Activated CD8-positive, alpha-beta memory T cell treated with anti-CD3 and anti-CD28 coated beads for 4 hours (primary cell): ENCODE measurements at places on chromosomes 7 and 10.

GRCh38 chr10:77792155-77792554 is 134.4 kb downstream of the DLG5 start:
- no peak for DNase-seq

DNA sequence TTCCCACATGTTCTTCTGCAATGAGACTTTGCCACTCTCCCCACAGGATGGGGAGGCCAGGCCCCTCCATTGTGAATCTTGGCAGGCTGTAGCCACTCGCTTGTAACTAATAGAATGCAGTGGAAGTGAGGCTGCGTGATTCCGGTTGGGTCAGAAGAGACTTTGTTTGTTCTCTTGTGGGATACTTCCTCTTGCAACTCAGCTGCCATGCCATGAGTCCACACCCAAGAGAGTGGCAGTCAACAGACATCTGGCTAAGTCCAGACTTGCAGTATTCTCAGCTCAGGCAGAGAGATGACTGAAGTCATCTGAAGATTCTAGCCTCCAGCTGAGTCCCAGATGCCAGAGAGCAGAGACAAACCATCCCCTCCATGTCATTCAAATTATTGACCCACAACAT is 153.4 kb upstream of the GDF10 start:
- no peak for DNase-seq

DNA sequence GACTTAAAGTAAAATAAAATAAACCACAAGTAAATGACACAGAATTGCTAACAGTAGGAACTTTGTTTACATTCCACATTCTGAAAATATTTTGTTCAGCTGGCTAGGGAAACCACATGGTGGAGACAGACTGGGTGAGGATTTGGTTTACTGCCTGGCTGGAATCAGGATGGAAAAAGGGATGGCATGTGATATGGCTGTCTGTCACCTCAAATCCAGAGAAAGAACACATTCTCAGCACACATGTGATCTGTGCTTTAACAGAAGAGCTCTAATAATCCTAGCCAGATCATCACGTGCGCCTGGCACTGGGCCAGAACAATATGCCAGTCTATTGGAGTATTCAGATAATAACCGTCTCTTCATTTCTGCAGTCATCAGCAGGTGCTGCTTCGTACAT is 90.9 kb upstream of the PIP4K2A start:
- no peak for DNase-seq

DNA sequence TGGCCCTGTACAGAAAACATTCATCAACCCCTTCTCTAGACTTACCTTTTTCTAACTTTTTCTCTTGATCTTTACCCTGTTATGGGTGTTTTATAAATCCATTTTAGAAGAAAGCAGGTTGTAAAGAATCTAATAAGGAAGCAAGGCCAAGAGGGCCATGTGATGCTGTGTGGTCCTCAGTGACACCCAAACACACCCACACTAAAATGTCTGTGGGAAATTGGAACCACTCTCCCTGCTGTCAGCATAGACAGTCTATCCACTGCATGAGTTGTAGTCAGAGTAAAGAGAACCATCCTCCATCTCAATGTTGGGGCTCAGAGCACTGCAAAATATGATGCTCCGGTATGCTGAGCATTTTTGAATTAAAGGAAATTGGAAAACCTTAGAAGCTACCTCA is 235.5 kb downstream of the SKIDA1 start:
- no peak for DNase-seq

DNA sequence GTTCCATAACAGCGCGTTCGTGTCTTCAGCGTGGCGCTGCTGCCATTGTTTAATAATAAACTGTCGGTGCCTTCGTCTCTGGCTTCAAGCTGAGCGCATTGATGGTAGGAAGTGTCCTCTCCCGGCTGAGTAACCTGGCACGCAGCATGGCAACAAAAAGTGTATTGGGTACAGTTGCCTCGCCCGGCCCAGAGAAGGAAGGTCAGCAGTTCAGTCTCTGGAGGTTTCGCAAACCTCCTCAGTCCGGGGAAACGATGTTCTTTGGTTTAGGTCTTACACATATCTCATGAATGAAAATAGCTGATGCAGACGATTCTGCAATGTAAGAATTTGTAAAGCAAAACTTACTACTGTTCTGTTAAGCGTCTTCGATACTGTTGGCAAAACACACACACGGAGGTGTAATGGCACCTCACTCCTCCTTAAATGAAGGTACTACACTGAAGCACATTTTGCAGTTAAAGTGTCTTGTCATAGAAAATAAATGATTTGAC is 739 bp upstream of the CCDC186 start:
- DNase-seq: no peak

- DNase-seq: no peak
Observed at GRCh38 chr10:60172363-60172990, 217.2 kb downstream of the ANK3 start.

GRCh38 chr7:66140924-66141323 is 26.3 kb downstream of the CRCP start:
- DNase-seq: no peak

DNA sequence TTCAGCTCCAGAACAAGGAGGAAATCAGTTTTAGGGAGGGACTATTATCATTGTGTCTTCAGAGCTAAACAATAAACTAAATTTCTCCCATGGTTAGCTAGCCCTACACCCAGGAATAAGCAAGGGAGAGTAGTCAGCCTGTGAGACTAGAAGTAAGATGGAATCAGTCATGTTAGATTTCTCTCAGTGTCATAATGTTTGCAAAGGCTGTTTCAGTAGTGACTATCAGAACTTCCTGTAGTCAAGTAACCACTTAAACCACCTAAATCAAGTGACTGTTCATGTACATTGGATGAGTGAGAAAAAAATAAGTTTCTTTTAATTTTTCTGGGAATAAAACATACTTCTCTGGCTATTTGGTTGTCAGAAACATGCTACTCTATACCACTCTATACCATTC is 121.6 kb downstream of the KCND2 start:
- DNase-seq: no peak

GRCh38 chr7:140122965-140123364 is 53.8 kb downstream of the KDM7A start:
- DNase-seq: no peak

- no peak for DNase-seq
Observed at GRCh38 chr10:7435674-7436073, 24.8 kb upstream of the SFMBT2 start.

DNA sequence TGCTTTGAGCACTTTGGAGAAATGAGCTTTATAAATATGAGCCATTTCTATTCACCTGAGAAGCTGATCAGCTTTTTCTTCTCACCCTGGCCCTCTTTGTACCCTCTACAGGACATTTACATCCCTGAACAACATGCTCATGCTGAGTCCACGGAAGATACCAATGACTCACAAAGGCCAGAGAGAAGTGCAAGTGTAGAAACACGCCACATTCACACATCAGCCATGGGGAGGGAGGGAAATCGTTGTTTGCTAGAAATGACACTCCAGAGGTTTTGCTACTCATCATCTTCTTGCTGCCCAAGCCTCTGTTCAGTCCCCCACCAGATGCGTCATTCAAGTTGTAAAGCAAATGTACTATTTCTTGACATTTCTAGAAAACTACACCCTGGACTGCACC is 2.8 kb upstream of the UCN3 start:
- DNase-seq: no peak

DNA sequence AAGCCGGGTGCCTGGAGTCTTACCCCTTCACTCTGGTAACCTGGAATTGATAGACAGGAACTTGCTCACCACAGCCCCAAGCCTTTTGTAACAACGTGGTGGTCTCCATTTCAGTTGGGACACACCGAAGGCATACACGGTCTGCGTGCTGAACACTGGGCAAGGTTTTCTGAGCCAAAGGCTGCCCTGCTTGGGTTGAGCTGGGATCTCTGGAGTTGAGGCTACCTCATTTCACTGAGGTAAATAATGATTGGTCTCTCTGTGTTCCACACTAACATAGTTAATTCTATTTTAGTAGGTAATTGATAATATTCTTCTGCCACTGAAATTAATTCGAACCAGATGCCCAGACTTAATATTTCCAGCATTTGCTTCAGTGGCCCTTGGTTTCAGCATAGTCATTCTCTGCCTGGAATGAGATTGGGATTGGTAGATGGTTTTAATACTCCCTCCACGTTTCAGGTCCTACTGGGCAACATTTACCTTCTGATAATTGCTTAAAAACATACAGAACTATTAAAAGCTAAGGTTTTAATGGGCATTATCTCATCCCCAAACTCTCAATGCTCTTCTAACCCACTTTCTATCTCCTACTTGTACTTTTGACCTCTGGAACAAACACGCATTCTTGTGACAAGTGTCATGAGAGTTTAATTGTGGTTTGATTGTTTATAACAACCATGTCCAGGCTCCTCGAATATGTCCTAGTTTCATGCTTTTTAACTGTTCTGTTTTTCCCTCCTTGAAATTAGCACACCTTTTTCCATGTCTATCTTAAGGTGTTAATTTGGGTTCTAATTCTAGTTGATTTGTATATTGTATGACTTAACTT is 202.3 kb upstream of the KLF6 start:
- DNase-seq: no peak

GRCh38 chr7:2821161-2821841 is 22.8 kb downstream of the GNA12 start:
- no peak for DNase-seq

- DNase-seq: no peak
Observed at GRCh38 chr10:80685355-80685754, 147.7 kb downstream of the SH2D4B start.

- no peak for DNase-seq
Observed at GRCh38 chr7:24727154-24728120, 29.8 kb downstream of the GSDME start.

DNA sequence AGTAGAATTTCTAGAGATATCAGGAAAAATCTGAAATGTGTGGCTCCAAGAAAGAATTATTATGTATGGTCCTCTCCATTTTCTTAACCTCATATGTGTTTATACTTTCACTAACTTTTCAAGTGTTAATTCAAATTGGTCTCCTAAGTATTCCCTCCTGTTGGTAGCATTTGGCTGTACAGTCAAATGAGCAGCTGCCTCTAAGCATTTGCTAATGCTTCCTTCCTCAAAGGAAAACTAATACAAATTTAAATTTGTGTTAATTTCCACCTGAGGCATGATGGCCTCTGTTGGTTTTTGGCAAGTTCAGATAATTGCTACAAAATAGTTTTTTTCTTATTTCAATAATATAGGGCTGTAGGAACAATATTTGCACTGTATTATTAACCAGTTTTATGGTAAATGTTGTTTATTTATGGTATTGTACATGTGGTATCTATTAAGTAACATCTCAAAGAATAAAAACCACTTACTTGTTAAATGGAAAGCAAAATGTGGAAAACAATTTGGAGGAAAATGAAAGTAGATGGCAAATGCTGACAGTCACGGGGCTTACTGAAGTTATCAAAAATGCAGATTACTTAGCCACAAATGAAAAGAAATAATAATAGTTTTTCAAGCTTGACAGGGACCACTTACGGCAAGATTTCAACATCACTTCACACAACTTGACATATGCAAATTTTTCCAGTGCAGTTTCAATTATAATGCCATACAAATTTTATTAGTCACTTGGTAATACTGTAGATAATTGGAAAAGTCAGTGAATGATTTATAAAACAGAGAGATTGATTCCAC is 299.3 kb upstream of the MEOX2 start:
- DNase-seq: no peak

DNA sequence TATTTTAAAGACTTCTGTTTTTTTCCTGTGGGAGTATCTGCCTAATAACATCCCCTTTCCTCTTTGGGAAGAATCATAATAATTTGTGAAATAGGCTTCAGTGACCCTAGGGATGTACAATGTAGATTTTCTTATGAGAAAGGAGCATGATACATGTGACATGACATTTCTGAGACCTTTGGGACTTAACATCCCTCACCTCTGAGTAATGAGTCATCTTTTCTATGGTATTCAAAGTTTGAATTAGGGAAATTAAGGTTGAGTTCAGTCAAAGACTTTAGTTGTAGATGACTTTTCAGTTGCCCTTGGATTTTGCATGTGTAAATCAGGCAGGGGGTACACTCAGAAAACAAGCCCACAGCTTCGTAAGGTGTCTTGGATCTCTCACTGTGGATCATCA is 14.3 kb downstream of the GRK5 start:
- no peak for DNase-seq

GRCh38 chr10:85319826-85320225 is 991.4 kb downstream of the CCSER2 start:
- DNase-seq: no peak

- DNase-seq: no peak
Observed at GRCh38 chr10:115761166-115761565, 511.8 kb downstream of the GFRA1 start.

DNA sequence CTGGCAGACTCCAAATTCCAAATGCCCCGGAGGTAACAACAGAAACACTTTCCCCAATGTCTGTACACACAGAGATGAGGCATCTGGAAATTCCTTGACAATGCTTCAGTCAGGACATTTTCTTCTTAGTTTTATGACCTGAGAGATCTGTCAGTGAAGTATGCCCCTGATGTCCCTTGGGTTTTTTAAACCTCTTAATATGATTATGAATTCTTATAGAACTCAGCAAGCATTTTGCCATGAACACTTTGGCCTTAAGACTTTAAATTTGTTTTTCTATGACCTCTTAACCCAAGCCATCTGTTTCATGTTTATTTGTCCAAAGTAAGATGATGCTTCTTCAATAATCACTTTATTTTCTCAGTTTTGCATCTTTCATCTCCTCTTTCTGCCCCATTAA is 1206.2 kb downstream of the GATA3 start:
- DNase-seq: no peak

GRCh38 chr7:80642871-80643270 is 4.4 kb downstream of the CD36 start:
- DNase-seq: no peak

GRCh38 chr7:14988941-14989340 is 86.4 kb upstream of the DGKB start:
- DNase-seq: no peak

GRCh38 chr10:99873846-99874245 is 91.4 kb downstream of the ABCC2 start:
- DNase-seq: no peak

- no peak for DNase-seq
Observed at GRCh38 chr10:69346776-69347175, 68.5 kb downstream of the HK1 start.

GRCh38 chr10:125050383-125050782 is 108.5 kb downstream of the ZRANB1 start:
- no peak for DNase-seq
